ENCODE measurements at places on chromosomes 13 and 19. TPM values are rescaled to one million over a fixed set of nuclear protein-coding genes. Genes with fewer than 3 reads are reported as not detected.
A peak's percentile ranks its signal among the peaks of the same experiment; 100 is the strongest.

The FBXL12 gene
- total RNA-seq = 22.2 TPM

The FAM124A gene
- total RNA-seq = 3.5 TPM

The CEBPG gene
- total RNA-seq = 22.4 TPM

The ZNF429 gene
- 21.3 TPM for total RNA-seq

The ZNF69 gene
- total RNA-seq = 16.4 TPM

The MEIOSIN gene
- total RNA-seq = not detected

- no peak for DNase-seq
Observed at GRCh38 chr13:82772816-82773215, 1109.5 kb downstream of the SLITRK1 start.

GRCh38 chr19:10404888-10405820 lies 1.8 kb upstream of the CDC37 start:
- DNase-seq = no peak

- DNase-seq = no peak
Observed at GRCh38 chr19:3133793-3134116, 2.1 kb upstream of the GNA15 start.

- no peak for DNase-seq
Observed at GRCh38 chr13:79987761-79988160, 353.2 kb downstream of the SPRY2 start.

DNA sequence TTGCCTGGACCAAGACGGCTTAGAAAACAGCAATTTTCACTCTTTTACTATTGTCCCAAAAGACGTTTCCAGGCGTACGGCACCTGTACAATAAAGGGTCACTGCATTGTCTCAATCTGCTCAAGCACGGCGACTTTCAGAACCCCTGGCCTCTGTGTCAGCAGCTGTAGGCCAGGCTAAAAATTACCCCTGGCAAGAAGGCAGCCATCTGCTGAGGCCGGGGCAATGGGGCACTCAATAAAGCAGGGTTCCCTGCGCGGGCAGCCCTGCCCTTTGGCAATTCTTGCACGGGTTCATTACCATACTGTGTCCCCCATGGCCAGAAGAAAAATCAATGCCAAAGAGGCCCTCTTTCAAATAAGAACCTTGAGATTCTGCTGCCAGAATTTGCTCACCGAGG lies 52.1 kb downstream of the STK24 start:
- no peak for DNase-seq

- DNase-seq = no peak
Observed at GRCh38 chr19:19644054-19644388, 564 bp upstream of the GMIP start.

- DNase-seq = no peak
Observed at GRCh38 chr13:48748681-48749080, 95.0 kb downstream of the CYSLTR2 start.

DNA sequence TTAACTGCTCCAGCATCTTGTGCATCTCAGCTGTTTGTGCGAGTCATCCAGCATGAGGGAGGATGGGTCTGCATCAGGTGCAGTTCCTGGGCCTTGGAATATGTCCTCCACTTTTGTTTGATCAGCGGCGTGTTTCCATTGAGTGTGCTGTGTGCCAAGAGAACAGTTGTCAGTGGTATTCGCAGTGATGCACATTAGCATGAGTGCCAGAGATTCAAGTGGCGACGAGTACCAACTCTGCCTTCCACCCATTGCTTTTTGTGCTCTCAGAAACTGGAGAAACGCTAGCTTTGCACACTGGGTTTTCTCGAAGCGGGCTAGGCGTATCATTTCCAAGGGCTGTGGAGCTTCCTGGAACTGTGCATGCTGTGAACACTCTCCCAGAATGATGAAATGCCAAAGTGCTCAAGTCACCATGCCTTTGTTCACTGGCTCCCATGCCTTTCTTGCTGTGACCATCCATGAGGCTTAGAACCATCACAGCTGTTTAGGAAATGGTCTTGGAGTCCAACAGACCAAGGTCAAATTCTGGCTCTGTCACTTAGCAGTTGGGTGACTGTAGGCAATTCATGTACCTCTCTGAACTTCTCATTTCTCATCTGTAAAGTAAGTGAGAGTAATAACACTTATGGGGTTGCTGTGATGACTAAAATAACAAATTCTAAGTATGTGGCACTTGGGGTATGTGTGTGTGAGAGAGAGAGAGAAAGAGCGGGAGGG lies 18.4 kb downstream of the LRCH1 start:
- DNase-seq = no peak

GRCh38 chr13:80012251-80012650 lies 328.7 kb downstream of the SPRY2 start:
- no peak for DNase-seq

DNA sequence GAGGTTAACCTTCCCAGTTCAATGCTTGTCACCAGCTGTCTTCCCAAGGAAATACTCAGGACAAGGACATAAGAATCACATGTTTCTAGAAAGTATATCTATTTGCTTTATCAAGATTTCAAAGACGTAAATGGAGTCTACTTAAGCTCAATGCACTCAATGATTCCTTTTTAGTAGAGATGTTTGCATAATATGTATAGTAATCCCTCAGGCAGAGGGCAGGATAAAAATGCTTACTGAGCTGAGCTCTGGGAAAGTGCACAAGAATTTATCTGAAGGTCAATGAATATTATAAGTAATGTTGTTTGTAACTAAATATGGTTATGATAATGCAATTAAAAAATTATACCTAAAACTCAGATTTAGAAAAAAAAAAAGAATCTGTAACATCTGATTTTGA lies 1309.4 kb upstream of the SLC10A2 start:
- DNase-seq = no peak

DNA sequence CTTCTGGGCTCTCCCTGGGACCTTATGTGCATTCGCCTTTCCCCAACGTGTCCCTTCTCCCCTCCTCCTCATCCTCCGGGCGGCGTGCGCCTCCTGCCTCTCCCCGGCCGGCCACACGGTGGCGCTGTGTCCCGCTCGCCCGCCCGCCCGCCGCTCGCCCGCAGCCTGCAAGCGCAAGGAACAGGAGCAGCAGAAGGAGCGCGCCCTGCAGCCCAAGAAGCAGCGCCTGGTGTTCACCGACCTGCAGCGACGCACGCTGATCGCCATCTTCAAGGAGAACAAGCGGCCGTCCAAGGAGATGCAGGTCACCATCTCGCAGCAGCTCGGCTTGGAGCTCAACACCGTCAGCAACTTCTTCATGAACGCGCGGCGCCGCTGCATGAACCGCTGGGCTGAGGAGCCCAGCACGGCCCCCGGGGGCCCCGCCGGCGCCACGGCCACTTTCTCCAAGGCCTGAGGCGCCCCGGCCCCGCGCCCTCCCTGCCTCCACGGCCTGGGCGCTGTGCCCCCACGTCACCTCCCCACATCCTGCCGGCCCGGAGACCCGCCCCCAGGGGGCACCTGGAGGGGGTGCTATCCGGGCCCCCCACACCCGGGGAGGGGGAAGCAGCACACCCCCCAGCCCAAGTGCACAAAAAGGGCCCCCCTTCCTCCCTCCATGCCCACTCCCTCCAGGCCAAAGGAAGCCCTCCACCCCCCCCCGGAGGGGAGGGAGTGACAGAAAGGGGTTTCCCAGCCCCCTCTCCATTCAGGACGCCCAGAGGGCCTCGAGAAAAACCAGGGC lies 21.9 kb downstream of the ONECUT3 start:
- DNase-seq = no peak

DNA sequence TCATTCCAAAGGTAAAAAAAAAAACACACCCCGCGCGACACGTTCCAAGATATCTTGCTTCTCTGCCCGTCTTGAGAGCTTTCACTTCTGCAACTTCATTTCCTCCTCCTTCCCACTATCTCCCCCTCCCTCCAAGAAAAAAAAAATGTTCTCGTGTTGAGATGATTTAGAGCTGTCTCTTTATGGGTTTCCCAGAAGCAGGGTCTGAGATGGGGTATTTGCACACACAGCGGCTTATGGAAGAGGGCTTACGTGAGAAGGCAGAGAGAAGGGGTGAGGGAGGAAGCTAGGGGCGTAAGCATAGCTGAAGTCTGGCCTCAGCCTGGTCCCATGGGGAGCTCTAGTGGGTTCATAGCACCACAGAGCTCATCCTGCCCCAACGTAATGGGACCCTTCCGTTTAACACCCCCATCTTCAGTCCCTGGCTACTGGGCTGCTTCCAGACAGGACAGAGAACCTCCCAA lies 31.3 kb upstream of the USE1 start:
- no peak for DNase-seq

DNA sequence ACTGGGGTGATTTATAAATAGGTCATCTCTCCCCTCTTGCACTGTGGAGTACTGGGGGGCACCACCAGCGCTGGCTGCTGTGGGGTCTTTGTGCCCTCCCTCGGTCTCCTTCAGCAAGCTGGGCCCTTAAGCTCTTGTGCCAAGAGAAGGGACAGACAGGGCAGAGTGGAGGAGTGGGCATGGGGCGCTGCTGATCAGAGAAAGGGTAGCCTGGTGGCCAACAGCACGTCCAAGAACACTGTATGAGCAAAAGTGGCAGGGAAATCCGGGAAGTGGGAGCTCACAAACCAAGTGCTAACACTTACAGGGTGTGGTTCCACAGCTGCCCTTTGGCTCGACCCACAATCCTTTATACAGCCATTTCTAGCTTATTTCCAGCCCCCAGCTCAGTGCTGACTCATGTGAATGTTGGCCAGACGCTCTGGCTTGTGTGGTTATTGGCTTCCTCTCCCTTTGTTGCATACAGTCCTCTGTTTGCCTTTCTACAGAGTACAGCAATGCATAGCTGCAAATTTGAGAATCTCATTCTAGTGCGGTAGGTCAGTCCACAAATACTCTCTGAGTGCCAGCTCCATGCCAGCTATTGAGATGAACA lies 298.8 kb downstream of the SHISA2 start:
- no peak for DNase-seq

GRCh38 chr19:2533686-2534422 lies 57.9 kb downstream of the GADD45B start:
- no peak for DNase-seq

GRCh38 chr13:51945149-51945548 lies 66.1 kb downstream of the ATP7B start:
- no peak for DNase-seq

DNA sequence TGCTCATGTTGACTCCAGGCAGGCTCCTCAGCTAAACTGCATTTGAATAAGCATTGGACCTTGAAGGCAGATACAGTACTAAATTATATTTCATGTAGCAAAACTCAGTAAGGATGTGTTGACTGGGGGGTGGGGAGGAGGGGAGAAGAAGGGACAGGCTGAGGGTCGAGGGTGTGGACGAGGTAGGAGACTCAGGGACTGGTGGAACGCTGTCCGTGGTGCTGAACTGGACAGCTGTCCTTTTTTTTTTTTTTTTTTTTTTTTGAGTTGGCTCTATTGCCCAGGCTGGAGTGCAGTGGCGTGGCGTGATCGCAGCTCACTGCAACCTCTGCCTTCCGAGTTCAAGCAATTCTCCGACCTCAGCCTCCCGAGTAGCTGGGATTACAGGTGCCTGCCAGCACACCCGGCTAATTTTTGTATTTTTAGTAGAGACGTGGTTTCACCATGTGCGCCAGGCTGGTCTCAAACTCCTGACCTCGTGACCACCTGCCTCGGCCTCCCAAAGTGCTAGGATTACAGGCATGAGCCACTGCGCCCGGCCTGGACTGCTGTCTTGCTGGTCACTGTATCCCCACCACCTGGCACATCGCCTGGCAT lies 33.2 kb upstream of the CASP14 start:
- peak; percentile 61 for DNase-seq

- no peak for DNase-seq
Observed at GRCh38 chr13:33207615-33207961, 78.0 kb downstream of the STARD13 start.

DNA sequence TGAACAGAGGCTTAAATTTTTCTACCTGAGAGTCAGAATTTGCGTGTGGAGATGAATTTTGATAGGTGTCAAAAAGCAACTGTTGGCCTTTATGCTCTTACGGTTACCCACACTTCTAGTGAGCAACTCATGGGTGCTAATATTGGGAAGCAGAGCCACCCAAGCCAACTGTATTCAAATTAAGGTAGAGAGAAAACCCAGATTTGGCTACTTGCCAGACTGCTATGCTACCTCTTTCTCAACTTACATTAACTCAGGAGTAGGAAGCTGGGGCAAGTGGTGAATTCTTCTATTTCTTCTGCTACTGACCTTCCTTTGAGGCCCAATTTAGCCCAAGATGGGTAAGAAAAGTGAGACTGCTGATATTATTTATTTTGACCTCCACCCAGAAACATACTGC lies 83.9 kb downstream of the OLFM4 start:
- no peak for DNase-seq

DNA sequence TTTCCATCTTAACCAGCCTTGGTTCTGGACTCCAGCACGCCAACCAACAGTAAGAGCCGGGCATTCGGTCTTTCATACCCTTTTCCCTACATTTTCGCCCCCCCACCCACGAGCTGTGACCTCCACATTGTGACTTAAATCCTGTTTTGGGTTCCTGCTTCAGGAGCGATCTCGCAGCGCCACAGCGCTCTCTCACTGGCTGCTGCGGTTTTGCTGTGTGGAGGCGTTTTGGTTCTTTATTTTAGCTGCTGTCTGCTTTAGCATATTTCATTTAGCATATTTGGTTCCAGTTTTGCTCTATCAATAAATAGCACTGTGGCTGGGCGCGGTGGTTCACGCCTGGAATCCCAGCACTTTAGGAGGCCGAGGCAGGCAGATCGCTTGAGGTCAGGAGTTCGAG lies 19.5 kb upstream of the SLC39A3 start:
- DNase-seq = no peak

DNA sequence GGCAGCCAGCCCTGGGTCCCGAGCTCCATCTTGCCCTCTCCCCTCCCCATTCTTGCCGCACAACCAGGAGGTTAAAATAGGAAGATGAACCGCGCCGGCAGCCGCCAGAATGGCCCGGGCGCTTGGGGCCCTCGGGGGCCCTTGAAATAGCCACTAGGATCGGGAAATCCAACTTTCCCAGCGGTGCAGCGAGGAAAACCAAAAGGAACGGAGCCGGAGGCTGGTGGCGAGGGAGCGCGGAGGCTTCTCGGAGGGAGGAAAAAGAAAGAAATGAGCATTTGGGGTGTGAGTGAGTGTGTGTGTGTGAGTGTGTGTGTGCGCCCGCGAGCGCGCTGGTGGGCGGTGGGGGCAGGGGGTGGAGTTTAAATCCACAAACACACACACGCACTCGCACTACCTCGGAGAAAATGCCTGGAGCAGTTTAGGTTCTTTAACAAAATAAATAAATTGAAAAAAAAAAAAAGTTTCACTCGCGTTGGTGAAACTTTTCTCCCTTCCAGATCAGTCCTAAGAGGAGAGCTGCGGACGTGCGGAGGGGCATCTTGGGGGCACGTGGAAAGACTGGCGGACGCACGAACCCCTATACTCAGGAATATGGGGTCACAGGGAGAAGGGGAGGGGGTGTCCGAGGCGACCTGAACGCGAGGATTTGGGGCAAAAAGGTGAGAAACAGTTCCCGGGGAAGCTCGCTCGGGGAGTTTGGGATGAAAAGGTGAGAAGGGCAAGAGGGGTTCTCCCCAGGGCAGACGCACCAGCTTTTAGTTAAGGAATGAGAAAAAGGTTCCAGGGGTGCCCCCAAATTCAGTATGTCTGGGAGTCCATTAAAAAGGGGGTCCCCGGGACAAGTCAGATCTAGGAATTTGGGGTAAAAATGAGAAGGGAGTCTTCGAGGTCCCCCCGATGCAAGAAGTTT lies 1.3 kb downstream of the RFX2 start:
- peak; percentile 73 for DNase-seq

DNA sequence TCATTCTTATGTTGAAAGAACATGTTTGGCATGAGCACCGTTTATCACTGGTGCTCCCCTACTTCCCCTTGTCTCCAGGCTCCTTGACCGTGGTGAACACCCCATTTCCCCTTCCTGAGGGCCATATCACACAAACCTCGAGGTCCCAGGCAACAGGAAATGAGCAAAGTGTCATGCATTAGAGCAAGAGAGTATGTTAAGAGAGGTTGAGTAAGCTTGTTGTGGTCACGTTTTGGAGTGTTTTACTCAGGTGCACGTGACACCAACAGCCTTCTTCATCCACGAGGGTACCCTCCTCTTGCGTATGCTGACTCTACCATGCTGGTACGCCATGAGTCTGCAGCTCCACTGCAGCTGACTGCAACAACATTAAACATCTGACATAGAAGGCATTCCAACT lies 482.2 kb upstream of the NBEA start:
- no peak for DNase-seq

Measured in kidney (tissue), 22 donors.